ENCODE measurements at places on chromosomes 12 and 14.

DNA sequence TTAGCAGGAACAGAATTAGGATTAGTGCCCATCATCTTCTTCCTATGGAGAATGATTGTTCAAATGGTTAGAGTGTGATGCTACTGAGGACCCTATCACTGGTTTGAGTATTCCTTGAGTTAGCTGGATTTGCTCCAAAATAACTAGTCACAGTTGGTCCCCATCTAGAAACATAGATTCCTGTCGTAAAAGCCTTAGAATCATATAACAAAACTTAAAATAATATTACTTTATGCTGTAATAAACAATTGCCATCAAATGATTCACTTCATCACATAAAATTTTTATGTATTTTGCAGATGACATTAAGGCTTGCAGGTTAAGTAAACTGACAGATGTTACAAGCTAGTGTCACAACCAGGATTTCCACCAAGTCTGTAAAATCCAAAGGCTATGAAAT, 209.8 kb downstream of the CCER1 start:
- no peak for DNase-seq

GRCh38 chr12:14426792-14427191, 61.3 kb downstream of the ATF7IP start:
- DNase-seq = no peak

DNA sequence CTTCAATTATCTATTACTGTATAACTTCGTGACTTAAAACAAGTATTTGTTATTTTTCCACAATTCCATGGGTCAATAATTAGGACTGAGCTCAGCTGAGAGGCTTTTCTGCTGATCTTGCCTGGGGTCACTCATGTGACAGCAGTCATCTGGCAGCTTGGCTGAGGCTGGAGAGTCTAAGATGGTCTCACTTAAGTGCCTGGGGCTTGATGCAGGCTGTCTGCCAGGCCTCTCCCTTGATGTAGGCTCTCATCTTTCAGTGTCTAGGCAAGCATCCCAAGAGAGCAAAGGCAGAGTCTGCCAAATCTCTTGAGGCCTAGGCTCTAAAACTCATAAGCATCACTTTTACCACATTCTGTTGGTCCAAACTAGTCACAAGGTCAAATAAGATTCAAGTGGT, 93.2 kb downstream of the NKX2-1 start:
- no peak for DNase-seq

DNA sequence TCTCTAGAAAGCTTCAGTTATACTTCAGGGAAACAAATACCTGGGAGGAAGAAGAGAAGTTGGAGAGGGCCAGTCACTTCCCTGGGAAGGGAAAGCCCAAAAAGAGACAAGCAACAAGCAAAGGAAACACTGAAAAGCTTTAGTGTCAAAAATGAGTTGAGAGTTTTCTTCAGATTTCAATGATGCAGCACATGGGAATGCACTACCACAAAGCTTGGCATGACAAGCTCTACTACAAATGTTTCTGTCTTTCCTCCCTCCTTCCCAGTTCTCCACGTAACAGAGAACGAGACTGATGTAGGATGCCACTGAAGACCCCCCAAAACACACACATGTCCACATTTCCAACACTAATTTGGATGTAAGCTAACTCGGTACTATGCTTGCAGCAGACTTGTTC, 26.8 kb upstream of the ADAMTS20 start:
- DNase-seq = no peak

GRCh38 chr14:62614122-62614521, 431.1 kb downstream of the KCNH5 start:
- no peak for DNase-seq

DNA sequence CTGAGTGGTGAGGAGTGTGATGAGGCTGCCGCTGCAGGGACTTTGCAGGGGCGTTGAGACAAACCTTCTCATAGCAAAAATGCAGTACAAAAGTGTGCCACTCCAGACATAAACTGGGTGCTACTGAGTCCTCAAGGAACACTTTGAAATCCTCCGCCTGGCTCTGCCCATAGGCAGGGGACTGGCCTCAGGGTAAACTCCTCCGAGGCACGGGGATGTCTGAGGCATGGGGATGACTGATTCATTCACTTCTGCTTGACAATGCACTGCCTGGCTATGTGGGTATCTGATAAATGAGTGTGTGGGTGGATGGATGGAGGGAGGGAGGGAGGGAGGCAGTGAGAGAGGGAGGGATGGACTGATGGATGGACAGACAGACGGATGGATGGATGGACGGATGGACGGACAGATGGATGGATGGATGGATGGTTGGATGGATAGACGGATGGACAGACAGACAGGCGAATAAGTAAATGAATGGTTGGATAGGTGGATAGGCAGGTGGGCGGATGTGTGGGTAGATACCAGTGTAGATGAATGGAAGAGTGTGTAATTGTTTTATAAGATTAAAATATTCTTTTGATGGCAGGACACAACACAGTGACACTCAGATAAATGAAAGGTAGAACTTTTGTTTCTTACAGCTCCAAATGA, 2.1 kb upstream of the BDKRB2 start:
- no peak for DNase-seq

DNA sequence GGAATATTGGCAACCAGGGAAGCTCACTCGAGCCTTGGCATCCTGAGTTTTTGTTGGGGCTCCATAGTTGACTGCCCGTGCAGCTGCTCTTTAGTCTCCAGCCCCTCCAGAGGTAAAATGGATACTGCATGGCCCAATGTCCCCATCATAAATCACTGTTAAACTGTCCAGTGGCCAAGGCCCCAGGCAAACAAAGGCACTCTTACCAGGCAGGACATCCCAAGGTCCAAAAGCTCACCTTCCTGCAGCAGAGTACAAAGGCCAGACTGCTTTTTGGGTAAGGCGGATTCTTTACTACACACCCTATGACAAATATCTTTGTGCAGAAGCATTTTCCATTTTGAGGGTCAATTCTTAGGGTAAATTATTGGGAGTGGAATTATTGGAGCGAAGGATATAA, 81.1 kb downstream of the GPATCH2L start:
- DNase-seq = no peak

- DNase-seq = peak; percentile 25
Observed at GRCh38 chr12:54032627-54033100, at the start of gene HOXC5. HOXC5 (plus strand) TSS chr12:54033050; CDS start chr12:54033123, 73 bp downstream.

DNA sequence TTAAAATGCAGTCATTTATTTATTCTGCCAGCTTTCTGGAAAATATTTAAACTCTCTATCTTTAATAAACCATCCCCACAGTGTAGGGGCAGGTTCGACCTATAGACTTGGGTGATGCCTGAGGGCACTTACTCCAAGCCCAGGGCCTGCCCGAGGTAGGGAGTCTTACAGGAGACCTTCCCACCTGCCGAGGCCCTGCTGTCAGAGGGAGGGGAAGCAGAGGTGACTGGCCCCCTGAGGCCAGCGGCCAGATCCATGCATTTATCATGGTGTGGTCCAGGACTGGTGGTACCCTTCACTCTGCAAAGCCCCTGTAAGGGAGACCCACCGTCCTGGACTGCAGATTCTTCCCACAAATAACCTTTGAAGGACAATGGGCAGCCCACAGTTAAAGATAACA, 7.6 kb downstream of the EML1 start:
- no peak for DNase-seq

- no peak for DNase-seq
Observed at GRCh38 chr12:106675651-106676435, 93.0 kb downstream of the RFX4 start.

DNA sequence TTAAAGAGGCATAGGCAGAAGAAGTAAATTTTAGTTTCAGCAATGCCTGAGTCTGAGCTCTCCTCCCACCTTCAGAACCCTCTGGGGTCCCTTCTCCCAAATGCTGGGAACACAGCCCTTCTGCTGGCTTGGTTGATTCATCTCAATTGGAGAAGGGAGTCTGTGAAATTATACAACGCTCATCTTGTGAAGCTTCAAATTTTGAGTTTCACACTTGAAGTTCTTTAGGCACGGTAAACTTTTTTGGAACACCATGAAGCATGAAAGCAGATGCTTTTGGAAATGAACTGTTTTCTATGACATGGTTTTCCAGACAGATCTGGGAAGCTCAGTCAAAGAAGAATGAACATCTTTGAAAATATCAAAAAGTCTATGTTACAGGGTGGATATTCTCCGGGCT, 69.9 kb downstream of the TBK1 start:
- DNase-seq = no peak

DNA sequence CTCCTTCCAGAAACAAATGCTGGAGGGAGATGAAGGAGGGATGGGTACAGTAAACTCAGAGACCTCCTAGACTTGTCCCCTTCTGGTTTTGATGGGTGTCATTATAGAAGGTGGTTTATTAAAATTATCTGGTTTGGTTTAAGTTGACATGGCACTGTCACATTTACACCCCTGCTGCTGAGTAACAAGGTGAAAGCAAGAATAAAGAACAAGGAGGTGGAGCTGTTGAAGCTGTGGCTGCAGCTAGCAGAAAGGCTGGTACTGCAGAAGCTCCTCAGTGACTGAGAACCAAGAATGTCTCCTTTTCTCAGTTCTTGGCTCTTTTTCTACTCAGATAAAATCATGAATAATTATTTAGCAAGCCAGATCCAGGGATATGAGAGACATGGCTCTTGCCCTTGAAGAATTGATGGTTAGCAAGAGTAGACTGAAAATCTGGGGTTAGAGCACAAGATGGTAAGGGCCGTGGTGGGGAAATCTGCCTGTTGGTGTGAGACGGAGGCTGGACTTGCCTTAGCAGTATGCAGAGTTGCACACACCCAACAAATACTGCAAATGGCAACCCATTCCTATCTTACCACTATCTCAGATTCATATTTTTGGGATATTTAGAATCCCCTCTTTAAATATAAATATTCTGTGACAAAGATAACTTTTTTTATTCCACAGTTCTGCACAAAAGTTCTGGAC, at the start of gene GZMH:
TSS of gene GZMH (minus strand) at position 31 of the 690 bp plus-strand sequence. CDS start 72 bp downstream, outside the sequence.
- DNase-seq = no peak

GRCh38 chr14:81341370-81341769, 58.8 kb downstream of the STON2 start:
- no peak for DNase-seq

GRCh38 chr12:64404470-64405256, 471 bp downstream of the XPOT start:
- DNase-seq = peak; percentile 76

DNA sequence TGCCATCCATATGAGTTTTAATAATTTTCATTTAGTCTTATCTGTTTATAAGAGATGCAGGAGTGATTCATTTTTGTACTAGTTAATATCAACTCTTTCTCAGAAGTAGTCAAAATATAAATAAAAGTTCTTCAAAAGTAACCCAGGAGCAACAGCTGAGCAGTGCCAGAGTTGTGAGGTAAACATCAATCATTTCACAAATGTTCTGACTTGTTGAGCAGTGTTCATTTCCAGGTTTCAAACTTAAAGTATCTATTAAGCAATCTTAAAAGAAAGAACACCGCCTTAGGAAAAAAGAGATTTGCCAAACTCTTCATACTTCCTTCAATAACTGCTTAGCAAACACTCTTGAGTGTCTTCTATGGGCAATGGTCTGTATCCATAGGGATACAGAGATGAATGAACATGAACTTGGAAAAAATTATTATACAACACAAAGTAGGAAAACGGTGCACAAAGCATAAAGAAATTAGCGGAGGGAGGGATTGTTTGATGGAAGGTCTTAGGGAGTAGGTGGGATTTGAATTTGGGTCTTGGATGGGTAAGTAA, 41.9 kb upstream of the POC1B start:
- DNase-seq = no peak

GRCh38 chr14:79825046-79825521, 386.2 kb downstream of the DIO2 start:
- DNase-seq = no peak

DNA sequence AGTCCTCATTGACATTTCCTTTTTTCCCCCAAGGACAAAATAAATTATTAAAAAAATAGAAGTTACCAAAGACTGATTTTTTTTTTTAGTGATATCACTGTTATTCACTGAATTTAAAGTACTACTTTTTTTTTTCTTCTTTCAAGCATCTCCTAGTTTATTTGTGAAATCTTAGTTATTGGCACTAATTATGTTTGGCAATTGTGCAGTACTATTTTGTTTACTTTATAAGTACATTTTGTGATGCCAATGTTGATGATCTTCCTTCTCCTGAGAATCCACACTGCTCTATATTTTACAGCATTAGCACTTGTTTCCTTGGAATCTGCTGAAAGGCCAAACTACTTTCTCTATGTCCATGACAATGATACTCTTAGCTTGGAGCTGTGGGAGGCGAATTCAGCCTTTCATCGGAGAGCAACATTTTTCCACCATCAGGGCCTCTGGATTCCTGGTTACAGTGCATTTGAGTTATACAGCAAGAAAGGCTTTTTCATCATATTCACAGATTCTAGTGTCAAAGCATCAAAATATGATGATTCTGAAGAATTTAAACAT, 123.8 kb upstream of the PTPRQ start:
- DNase-seq = no peak

- peak; percentile 22 for DNase-seq
Observed at GRCh38 chr12:47207340-47207717, 127.6 kb upstream of the AMIGO2 start.

GRCh38 chr14:99231850-99232713, 39.9 kb downstream of the BCL11B start:
- no peak for DNase-seq

DNA sequence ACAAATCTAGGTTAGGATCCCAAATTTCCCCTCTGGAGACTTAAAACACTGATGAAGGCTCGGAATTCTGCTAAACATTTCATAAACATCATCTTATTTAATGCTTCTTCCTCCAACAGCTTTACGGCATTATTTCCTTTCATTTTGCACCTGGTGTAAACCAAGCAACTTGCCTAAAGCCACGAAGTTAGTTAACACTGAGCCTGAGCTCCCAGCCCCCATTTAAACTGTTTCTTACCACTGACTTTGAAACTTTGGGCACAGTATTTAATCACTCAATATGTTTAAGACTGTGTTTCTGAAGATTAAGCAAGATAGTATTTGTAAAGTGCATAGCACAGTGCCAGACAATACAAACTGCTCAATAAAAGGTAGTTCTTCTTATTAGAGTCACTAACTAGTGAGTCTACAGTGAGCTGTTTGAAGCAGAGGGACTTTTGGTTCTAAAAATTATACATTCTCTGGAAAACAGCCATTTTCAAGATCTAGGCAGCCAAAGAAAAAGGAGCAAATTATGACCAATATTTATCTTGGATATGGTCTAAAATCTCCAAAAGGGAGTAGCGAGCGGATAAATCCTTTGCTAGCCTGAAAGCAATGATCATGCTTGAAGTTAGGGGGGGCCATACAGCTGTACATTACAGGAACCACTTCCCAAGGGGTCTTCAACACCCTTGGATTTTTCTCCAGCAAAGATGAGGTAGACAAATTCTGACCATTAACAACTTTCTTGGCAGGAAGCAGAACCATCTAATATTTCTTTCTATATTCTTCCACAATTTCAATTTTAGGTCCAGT, 4.0 kb downstream of the EGLN3 start:
- DNase-seq = no peak

DNA sequence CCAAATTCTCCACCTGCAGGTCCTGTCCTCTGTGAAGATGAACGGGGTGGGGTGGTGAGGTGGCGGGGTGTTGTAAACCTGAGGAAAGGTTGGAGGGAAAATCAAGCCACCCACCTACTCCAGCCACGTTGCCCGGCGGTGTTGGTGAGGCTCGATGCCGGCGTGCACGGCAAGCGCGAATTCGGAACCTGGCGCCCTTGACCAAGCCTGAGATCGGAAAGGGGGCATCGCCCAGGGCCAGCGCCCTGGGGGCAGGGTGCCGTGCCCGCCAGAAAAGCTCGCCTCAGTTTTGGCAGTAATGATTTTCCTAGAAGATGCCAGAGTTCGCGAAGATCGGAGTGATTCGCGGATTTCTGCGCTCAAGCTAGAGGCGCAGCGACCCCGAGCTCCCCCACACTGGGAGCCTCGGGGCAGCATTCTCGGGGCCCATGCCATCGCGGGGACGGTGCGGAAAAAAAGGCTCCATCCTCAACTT, 817 bp downstream of the STXBP6 start:
- no peak for DNase-seq
